NCI-H1048 (cell line): ENCODE measurements at places on chromosomes 5 and 9.

DNA sequence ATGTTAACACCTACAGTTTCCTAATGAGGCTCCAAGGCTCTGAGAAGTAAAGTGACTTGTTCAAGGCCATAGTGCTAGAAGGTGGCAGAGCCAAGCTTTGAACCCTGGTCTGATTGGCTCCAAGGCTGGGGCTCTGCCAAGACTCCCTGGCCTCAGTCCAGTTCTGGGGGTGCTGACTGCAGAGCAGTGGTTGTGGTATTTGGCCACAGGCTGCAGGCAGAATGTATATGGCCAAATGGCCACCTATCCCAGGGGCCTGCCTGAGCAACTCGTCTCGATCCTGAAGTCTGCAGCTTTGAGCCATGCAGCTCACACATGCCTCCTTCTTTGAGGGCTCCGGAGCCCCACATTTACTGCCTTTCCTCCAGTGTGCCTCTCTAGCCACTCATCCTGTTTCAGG is 9.7 kb upstream of the NEK6 start:
- DNase-seq, result no peak

- DNase-seq, result no peak
Observed at GRCh38 chr9:81619353-81620001, 69.9 kb downstream of the TLE1 start.

DNA sequence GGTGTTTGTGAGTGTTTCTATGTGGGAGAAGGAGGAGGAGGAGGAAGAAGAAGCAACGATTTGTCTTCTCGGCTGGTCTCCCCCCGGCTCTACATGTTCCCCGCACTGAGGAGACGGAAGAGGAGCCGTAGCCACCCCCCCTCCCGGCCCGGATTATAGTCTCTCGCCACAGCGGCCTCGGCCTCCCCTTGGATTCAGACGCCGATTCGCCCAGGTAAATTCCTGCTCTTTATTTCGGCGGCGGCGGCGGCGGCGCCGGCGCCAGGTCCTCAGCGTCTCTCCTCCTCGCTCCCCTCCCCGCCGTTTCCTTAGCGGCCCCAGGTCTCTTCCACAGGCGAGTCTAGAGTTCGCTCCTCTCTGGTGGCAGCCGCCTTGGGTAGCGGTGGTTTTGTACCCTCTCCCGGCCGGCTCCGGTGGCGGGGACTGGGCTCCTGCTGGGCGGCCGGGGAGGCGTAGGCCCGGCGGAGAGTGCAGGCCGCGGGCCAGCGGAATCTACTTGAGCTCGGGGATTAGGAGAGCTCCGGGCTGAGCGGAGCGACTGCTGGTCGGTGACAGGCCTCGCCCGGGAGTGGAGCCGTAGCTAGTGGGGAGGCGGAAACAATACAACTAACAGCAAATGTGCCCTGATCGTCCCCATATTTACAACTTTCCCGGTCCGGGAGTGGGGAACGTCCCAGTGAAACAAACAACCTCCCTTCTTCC is 547 bp downstream of the NIPBL start:
- DNase-seq, result peak; percentile 44

GRCh38 chr5:175321927-175322532 is 122.0 kb downstream of the DRD1 start:
- no peak for DNase-seq

DNA sequence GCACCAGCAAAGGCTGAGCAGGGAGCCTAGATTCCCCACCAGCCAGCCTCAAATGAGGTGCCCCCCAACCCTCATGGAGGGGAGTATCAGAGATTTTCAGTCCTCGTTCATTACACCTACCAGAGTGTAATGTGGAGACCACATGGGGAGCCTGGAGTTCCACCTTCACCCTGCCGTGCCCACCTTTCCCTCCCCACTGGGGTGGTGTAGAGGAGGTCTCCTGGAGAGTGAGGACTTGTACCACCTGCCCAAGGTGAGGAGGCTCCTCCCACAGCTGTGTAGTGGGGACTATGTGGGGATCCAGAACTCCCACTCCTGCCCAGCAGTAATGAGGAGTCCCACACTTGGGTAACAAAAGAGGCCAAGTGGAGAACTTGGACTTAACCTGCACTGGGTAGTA is 221.8 kb downstream of the SAXO1 start:
- no peak for DNase-seq

GRCh38 chr5:55823151-55823796 is 27.9 kb upstream of the IL31RA start:
- DNase-seq, result no peak

DNA sequence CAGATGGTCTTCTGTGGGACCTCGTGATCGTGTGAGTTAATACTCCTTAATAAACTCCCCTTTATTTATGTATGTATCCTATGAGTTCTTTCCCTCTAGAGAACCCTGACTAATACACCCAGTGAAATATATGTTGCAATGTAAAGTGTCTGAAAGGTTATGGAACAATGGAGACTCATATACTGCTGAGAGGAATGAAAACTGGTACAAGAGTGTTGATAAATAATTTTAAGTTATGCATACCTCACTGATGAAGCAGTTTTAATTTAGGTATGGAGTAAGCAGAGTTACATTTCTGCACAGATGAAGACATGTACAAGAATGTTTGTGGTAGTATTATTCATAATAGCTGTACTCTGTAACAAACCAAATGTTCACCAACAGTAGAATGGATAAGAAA is 438.3 kb downstream of the TAF11L14 start:
- no peak for DNase-seq

DNA sequence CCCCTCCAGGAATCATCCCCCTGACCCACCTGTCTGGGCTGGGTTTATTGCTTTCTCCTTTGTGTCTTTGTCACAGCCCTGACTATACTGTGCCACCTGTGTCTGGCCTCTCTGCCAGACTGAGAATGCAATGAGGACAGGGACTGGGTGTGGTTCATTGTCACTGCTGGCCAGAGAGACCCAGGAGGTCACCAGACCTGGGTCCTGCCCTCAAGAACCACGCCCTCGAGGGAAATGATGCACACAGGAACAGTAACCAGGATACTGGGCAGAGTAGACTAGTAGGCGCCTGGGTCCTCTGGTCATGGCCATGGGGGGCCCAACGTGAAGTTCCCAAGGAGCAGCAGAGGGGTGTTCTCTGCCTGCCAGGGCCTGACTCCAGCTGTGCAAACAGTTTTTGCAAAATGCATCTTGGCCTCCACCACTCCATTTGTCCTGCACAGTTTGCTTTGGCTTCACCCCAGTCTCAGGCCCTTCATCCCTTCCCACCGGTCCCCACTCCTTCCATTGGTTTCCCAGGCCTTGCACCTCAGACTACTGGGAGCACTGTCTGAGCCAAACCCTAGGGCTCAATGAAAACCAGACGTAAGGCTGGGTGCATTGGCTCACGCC is 17.8 kb downstream of the RGS3 start:
- no peak for DNase-seq

DNA sequence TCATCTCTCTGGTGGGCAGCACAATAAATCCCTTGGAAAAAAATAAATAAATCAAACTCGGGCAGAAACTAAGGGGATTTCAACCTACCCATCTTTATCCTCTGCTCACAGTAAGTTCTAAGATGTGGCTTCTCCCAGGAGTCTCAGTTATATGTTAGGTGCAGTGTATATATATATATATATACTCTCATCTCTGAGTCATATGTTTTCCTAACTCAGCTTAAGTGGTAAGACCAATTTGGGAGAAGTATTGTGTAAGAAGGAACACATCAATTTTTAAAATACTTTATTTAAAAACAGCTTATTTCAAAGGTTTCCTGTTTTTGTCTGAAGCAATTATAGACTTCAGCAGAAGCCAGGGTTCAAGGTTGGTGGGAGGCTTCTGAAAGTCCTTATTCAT is 20.3 kb upstream of the OSMR start:
- DNase-seq, result no peak

- no peak for DNase-seq
Observed at GRCh38 chr5:15092801-15093200, 221.2 kb upstream of the ANKH start.

DNA sequence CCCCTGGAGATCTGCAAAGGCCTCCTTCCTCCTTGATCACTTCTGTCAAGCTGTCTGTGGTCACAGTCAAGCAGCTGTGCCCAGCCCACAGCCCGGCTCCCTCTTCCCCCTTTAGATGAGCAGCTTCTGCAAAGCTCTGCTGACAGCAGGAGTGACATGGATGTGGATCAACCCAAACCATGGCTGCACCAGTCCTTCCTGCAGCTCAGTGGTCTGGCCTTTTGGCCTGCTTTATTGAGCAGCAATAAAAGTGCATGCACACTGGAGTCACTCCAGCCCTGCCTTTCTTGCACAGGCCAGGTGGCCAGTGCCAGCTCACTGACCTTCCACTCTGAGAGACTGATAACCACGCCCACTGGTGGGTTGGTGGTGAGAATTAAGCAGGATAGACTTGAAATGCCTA is 91.3 kb upstream of the OTULINL start:
- DNase-seq, result no peak

DNA sequence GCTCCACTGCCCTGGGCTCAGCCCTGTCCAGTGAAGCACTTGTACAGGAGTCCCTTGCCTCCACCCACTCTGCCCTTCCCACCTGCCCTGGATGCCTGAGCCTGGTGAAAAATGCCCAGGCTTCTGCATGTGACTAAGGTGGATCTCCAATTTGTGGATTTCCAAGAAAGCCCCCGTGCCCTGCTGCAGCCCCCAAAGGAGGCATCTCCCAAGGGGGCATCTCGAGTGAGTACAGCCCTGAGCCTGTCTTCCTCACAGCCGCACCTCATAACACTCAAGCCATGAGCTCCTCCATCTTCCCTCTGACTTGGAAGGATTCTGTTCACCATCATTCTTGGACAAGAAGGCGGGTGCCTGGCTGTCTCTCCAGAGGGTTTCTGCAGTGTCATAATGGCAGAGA is 158.0 kb upstream of the PPP1R26 start:
- DNase-seq, result no peak

GRCh38 chr5:159911349-159911748 is 4.9 kb upstream of the ADRA1B start:
- DNase-seq, result no peak

- DNase-seq, result no peak
Observed at GRCh38 chr9:92875373-92875772, 2.5 kb downstream of the ZNF484 start.

DNA sequence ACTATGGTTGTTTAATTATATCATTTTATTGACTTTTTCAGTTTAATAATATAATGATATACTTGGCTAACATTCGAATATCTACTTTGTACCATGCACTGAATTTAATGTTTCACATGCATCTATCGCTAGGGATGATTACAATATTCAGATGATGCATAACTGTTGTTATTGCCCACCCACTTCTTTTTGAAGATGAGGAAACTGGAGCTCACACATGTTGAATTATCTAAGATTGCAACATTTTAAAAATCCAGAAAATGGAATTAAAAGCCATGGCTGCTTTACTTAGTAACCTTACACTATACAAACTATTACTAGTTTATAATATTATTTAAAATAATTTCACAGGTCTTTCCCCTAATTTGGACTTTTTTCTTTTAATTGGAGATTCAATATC is 171.7 kb downstream of the TLR4 start:
- DNase-seq, result no peak

DNA sequence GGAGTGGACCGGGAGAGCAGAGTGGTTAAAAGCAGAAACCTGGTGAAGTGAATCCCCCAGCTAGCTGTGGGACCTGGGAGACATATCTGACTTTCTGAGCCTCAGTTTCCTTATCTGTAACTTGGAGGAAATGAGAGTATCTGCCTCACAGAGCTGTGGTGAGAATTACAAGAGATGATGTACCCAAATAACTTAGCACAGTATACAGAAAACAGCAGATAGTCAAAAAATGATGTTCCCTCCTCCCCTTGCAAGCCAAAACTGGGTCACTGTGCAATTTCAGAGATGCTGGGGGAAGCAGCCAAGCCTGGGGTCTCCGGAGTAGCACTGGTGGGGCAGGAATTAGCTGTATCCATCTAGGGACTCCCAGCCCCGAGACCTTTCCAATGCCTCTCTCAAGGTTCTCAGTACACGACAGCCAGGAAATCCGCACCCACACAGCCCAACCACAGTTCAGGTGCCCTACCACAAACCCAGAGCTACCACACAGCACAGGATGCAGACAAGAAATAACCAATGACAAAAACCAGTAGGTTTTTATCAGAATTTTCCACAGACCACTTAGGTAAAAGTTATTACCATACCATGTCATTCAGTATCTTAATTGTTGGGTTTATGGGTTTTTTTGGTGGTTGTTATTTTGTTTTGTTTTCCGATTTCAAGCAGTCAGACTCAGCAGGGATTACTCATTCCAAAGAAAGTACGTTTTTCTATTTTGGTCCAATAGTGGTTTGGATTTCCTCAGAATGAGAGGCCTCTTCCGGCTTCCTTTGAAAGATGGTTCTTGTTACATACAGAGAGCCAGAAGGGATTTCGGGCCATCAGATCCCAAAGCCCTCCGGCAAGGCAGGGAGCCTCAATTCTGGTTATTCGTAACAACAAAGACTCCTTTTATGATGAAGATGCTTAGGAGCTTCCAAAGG is 4.9 kb upstream of the HRH2 start:
- no peak for DNase-seq

GRCh38 chr5:10584714-10585517 is 21.0 kb downstream of the ANKRD33B start:
- DNase-seq, result no peak

DNA sequence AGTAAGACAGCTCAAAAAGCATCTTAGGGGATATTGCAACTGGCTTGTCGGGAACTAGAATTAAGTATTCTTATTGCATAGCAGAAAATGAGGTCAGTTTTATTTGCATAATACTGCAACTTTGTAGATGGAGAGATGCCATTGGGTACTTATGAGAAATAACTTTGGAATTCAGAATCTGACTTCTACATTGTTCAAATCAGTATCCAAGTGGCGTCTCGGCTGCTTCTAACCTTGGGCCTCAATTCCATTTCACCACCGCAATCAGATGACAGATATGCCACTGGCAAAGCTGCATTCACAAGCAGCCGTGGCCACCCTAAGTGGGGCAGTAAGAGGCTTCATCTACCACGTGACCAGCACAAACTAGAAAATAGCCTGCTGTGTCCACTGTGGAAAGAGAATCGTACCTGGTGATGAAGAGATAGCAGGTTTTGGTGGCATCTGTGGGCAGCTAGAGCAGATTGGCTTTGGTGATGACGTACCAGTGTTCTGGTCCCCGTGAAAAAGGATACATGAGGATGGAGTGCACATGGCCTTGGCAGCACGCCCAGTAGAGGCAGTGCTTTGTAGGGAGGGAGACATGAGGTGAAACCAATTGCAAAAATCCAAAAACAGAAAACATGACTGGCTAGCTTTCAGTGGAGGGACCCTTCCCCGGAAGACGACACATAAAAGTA is 116.6 kb downstream of the KLHL3 start:
- DNase-seq, result no peak

GRCh38 chr5:9699681-9700080 is 69.5 kb upstream of the TAS2R1 start:
- no peak for DNase-seq
